ENCODE measurements at places on chromosomes 5 and 9.

DNA sequence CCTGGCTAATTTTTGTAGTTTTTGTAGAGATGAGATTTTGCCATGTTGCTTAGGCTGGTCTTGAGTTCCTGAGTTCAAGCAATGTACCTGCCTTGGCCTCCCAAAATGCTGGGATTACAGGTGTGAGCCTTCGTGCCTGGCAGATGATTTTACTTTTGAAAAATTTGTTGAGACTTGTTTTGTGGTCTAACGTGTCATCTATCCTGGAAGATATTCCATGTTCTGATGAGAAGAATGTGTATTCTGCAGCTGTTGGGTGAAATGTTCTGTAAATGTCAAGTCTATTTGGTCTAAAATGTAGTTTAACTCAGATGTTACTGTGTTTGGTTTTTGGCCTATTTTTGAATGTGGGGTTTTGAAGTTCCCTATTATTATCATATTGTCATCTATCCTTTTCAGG, 145.6 kb downstream of the XRCC4 start:
- DNase-seq, result no peak

DNA sequence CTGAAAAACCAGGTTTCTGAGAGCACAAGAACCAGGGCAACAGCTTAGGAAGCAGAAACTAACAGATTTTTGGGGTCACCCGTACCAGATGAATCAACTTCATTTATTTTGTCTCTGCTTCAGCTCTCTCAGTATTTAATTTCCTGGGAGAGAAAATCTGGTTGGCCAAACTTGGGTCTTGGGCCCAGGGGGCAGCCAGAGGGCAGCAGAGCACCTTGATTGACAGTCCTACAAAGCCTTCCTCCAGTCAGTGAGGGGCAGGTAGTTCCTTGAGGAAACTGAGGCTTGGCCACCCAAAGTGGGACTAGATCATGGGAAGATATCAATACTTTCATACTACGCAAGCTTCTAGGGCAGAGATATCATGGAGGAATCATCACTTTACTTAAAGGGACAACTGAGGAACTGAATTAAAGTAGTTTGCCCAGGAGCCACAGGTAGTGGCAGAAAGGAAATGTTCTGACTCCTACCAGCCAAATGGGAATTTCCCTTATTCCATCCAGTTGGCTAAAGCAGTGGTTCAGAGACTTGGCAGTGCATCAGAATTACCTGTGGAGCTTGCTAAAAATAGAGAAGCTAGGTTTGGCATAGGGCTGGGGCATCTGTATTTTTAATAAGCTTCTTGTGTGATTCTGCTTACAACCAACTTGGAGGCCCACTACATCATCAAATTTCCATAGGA, 21.5 kb upstream of the ARHGAP26 start:
- DNase-seq, result no peak

GRCh38 chr5:36877667-36878391, 1.3 kb downstream of the NIPBL start:
- peak; percentile 36 for DNase-seq

DNA sequence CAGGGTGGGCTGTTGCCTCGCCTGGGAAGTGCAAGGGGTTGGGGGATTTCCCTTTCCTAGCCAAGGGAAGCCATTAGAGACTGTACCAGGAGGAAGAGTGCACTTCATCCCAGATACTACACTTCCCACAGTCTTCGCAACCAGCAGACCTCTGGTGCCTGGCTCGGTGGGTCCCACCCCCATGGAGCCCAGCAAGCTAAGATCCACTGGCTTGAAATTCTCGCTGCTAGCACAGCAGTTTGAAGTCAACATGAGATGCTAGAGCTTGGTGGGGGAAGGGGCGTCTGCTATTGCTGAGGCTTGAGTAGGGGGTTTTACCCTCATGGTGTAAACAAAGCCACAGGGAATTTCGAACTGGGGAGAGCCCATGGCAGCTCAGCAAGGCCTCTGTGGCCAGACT, 586.4 kb downstream of the HTR1A start:
- DNase-seq, result no peak

GRCh38 chr9:131672451-131672850, 67.4 kb downstream of the RAPGEF1 start:
- DNase-seq, result no peak

DNA sequence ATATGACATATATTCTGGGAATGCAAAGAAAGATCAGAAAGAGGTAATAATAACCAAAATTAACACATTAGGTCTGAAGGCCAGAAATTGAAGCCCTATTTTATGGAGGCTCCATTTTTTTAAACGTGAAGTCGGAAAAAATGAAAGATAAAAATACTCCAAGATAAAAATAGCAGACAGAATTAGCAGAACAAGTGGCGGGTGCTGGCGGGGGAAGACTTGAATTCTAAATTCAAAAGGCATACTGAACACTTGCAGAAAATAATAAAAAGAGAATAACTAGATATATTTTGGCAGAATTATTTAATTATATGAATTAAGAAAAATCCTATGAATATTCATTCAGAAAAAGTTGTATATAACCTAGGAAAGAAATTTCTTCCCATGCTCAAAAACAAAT, 543.7 kb upstream of the ACO1 start:
- DNase-seq, result no peak

GRCh38 chr5:139684881-139685749, 37.0 kb downstream of the CXXC5 start:
- DNase-seq, result peak; percentile 41

DNA sequence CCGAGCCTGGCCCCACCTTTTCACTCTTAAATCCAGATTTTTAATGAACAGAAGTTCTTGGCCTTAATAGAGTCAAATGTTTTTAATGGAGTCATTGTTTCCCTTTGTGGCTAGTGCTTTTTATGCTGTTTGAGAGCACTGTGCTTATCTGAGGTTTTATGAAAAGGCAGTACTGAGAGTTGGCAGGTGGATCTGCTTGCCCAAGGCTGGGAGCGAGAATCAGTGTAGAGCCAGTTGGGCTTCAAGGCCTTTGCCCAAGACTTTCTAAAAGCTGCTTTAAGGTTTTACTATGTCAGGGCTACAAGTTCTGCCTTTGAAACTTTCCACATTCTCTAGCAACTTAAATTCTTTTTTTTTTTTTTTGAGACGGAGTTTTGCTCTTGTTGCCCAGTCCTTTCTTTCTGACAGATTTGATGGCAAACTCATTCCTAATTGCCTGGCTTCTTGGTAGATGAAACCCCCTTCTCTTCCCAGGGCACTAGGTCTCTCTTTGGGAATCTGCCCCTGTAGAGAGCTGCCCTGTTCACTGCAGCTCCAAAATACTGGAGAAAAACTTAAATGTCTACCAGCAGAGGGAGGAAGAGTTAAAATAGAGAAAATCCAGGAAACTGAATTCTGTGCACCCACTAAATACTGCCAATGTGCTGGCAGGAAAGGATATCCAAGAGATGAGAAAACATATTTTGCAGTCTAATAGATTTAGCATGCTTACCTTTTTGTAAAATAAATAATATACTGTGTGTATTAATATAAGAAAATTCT, 36.9 kb upstream of the CDK20 start:
- DNase-seq, result no peak

- no peak for DNase-seq
These were observed 20.6 kb upstream of the C5orf24 start for GRCh38 chr5:134825212-134825611.

GRCh38 chr5:97788369-97788768, 605.3 kb upstream of the RIOK2 start:
- DNase-seq, result no peak

DNA sequence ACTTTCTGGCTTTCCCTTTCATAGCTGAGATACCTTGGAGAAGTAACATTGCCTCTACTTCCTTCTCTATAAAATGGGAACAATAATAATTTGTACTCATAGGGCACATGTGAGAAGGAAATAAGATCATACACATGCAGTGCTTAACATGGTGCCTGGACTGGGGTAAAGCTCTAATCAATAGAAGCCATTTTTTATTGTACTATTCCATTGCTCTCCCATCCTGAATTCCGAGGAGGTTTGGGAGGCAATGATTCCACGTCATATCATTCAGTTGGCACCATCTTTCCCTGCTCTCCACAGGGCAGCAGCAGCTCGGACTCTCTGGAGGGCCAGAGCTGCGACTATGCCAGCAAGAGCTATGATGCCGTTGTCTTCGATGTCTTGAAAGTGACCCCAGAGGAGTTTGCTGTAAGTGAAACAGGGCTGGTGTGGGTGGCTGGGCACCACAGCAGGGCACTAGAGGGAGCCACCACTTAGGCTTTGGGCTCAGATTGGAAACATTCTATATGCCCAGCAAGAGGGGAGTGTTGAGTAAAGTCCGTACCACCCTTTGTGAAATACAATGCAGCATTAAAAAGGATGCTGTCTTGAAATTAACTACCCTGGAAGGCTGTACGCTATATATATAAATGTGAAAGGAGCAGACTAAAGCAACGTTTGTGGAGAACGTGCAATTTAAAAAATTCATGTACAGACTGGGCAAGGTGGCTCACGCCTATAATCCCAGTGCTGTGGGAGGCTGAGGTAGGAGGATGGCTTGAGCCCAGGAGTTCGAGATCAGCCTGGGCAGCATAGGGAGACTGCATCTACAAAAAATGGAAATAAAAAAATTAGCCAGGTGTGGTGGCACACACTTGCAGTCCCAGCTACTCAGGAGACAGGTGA, 51.2 kb downstream of the RALGPS1 start:
- DNase-seq, result peak; percentile 43

DNA sequence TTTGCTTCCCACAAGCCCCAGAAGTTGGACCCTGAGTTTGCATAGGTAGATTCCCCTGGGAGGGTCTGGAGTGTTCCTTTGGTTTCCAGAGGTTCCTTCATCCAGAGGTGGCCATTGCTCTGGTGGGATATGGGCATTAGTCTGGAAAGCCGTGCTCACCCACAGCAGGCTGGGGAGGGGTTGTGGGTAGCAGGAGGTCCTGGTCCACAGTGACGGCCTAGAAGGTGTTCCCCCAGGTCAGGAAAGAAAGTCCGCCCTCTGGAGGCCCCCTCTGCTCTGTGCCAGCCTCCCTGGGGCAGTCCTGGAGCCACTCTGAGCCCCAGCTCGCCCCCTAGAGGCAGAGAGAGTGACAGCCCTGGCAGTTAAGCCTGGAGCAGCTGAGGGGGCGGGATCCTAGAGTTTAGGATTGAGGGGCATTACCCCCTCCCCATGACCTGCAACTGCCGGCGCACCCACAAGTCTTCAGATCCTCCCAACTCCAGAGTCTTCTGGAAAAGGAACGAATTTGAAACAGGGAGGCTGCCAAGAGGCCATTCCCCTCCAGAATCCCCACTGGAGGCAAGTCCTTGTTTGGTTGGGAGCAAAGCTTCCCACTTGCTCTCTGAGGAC, 36.8 kb downstream of the NDST1 start:
- DNase-seq, result peak; percentile 76

DNA sequence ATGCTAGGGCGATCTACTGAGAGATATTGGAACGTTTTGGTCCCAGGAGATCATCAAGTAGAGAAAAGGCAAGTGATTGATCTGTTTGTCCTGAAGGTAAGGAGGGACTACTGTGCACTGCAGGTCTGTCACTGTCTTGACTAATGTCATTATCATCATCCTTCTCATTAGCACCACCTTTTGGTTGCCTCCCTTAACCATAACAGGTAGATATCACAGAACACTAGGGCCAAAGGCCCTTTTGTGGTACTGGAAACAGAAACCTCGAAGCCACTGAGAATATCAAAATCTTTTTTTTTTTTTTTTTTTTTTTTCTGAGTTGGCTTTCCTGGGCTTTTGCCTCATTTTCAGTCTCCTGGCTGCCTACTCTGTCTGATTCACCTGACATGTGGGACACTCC, 134.0 kb downstream of the KCTD16 start:
- DNase-seq, result no peak

- DNase-seq, result no peak
These were observed 193.7 kb upstream of the TLE4 start for GRCh38 chr9:79378107-79378506.

GRCh38 chr5:76111477-76112174, 28.4 kb downstream of the SV2C start:
- DNase-seq, result no peak

DNA sequence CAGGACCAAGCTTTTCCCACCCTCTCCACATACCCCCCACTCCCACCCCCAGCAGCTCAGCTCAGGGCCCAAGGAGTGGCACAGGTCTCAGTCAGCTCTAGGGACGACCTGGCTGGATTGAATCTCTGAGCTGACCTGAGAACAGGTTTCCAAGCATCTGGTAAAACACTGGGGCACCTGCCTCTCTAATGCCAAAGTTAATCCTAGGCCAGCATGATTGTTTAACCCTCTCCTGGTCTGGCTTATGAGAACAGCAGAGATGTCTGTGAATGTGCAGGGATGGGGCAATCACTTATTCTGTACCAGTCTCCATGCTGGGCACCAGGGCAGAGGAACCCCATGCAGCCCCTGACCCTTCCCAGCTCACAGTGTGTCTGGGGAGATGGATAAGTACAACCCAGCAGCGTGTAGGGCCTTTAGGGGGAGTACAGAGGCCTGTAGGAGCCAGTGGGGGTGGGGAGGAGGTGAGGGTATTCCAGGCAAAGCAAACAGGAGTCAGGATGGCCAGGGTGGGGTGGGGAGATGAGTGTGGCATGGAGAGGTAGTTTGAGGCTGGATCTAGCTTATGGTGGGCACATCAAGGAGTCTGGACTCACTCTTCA, 678 bp upstream of the KIF12 start:
- DNase-seq, result peak; percentile 91

DNA sequence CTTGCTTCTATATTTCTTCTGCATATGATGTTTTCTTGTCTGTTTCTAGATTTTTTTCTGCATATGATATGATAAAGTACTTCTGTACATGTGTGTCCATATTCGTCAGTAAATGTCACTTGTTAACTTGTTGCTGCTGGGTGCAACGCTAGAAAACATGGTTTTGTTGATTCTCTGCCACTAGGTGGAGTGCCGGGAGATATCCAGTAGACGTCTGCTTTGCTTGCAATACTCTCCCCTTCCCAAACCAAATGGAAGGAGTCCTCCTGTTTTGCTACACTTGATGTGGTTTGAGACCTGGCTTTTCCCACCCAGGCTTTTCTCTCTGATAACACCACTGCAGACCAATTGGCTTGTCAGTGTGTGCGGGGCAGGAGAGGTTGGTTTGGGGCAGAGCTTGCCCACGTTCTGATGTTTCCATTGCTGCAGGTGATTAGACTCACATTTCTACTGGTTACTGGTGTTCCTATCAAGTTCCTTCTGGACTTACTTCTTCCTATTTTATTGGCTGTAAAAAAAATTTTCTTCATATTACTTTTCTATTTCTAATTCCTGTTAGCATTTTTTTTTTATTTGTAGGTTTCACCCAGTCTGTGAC, 900.0 kb upstream of the CDH10 start:
- peak; percentile 72 for DNase-seq

DNA sequence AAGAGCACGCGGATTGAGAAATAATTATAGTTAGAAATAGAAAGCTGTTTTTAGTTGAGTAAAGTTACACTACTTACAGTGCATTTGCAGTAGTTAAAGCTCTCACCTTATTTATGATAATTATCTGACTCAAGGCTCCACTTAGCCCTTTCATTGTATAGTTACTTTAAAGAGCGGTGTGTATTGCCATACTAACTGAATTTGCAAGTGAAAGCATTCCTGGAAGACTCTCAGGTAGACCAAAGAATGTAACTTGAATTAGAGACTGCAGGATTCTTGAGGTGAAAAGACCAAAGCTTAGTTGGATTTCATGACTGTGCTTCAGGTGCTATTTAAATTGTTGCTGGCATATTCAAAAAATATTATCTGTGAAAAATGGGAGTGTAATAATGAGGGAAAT, 4.2 kb upstream of the RASA1 start:
- DNase-seq, result no peak

Measured in NCI-H524 (cell line).